Right cardiac atrium (tissue), 5 donors: ENCODE measurements at places on chromosomes 6 and 20. TPM values are rescaled to one million over a fixed set of nuclear protein-coding genes. Genes with fewer than 3 reads are reported as not detected.

DNA sequence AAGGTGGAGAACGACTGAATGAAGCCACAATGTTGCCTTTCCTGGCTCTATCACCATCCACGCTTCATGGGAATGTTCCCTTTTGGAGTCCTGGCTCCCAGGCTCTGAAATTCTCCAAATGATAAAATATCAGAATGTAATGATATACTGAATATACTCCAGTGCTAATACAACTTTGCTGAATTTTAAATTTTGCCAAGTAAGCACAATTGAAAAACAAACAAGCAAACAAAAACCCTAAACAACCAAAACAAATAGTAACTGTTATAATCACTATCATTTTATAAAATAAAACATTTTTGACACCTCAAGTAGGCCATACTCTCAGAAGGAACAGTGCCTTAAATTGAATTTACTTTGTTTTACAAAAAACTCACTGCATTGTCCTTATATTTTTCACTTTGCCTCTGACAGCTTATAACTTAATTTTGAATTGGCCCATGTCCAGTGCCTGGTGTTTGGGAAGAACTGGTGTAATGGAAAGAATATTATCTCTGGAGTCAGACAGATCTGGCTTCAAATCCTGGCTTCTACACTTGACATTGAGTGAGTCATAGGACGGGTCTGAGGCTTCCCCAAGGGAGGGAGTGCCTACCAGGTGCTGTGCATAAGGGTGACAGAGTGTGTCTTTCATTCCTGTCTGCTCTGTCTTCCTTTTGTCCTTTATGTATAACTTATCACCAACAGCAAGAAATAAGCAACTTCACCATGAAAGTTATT lies 698.3 kb downstream of the EPM2A start:
- no peak for DNase-seq

DNA sequence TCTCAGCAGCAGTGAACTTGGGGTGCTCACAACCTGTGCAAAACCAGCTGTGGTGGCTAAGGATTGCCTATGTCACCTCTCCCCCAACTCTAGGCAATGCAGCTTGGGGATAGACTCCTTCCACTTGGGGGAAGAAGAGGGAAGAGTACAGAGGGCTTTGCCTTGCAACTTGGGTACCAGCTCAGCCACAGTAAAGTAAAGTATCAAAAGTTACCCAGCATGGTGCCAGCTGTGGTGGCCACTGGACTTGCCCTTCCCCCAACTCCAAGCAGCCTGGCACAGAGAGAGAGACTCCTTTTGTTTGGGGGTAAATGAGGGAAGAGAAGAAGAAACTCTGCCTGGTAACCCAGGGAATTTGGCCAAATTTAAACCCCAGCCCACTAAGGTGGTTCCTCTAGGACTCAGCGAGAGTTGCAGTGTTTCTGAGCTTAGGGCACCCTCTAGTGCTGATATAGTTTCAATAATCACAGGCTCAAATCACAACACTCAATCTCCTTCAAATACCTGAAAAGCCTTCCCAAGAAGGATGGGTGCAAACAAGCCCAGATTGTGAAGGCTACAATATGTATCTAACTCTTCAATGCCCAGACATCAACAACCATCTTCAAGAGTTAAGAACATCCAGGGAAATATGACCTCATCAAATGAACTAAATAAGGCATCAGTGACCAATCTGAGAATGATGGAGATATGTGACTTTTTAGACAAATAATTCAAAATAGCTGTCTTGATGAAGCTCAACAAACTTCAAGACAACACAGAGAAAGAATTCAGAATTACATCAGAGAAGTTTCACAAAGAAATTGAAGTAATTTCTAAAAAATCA lies 7.6 kb upstream of the DEFB129 start:
- no peak for DNase-seq

DNA sequence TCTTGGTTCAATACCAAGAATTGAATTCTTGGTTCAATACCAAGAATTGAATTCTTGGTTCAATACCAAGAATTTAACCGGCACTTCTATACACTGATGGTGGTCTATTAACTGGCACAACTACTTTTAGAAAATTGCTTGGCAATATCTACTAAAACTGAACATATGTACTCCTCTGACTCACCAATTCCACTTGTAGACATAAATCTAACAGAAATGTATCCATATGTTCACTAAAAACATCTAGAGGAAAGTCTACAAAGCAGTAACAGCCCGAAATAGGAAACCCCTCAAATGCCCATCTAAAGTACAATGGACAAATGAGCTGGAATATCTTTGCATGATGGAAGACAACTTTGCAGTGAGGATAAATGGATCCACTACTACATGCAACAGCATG lies 71.9 kb downstream of the KIF16B start:
- DNase-seq = no peak

- peak; percentile 67 for DNase-seq
These were observed 36.4 kb upstream of the HLA-C start for GRCh38 chr6:31308050-31308844.

DNA sequence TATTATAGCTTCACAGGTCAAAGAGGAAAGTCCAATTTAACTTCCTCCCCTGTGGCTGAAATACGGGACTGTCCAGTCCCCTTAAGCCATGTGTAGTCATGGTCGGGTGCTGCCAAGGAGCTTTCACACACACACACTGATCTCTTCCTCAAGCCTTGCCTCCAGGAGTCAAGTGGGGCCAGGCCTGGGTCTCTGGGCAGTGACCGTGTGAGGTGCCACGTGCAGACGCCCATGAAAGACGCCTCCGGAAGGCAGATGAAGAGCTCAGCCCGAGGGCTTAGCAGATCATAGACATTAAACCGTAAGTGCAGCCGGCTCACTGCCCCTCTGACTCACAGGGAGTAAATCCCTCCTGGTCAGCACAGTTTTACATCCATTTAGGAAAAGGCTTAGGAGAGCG lies 4.2 kb downstream of the GABRR2 start:
- DNase-seq = no peak

DNA sequence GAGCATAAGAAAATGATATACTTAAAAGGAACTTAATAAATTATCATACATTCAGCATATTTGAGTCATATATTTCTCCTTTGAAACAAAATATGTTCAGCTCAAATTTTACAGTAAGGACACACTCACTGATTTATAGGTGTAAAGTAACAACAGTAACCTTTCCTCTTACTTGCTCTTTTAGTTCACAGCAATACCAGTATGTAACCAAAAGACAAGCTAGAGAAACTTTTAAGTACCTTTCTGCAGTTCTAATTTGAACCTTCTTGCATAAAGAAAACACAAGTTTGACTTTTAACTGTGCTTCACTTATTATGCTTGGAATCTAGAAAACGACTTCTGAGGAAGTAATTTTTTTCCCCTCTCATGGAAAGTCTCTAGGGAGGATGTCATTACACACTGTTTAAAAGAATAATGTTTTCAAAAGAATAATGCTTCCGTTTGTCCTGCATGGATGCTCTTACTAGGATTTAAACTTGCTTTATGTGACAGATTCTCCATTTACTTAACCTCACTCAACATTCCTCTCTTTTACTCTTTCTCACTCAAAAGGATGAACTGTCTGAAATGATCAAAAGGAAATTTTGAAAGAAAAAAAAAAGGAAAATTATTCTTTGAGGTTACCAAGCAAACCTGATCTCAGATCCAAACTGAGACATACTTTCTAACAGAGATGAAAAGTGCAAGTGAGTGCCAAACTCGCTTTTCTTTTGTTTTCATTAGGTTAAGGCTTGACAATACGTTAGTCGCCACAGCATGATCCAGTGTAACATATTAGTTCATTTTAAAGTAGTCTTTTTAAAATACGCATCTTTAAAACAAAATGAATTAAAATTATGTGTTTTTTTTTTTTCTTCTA lies 22.4 kb upstream of the CALHM6 start:
- no peak for DNase-seq

GRCh38 chr6:109139109-109139508 lies 43.8 kb downstream of the CEP57L1 start:
- DNase-seq = no peak

GRCh38 chr6:34138914-34139510 lies 6.9 kb downstream of the GRM4 start:
- no peak for DNase-seq

- DNase-seq = no peak
These were observed 167.5 kb upstream of the PMEPA1 start for GRCh38 chr20:57877131-57877824.

GRCh38 chr6:147588469-147588868 lies 80.0 kb downstream of the SAMD5 start:
- DNase-seq = no peak

GRCh38 chr6:139371421-139372203 lies 2.8 kb downstream of the CITED2 start:
- no peak for DNase-seq

DNA sequence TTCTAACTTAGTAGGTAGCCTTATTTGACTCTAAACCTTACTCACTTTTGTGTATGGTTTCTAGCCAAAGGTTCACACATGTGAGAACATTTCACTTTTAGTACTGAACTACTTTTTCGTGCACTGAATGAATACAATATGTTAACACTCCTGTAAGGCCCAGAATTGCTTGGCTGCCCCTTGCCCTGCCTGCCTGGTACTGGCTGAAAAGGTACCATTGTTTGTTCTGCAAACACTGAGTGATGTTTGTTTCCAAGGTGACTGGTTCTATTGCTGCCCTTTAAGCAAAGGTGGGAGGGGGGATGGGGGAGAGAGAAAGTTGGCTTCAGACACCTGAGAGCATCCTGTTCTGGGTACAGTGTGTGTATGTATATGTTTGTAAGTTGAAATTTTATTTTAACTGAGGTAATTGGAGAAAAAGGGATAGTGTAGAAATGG lies 31.2 kb downstream of the RREB1 start:
- no peak for DNase-seq

The MYLK2 gene
- total RNA-seq = 0.68 TPM

The RRAGD gene
- total RNA-seq = 109 TPM

The POPDC3 gene
- total RNA-seq = 48.2 TPM
